DND-41 (cell line): ENCODE measurements at places on chromosomes 6 and 20.

GRCh38 chr6:157438611-157439111, 57.7 kb downstream of the ZDHHC14 start:
- no peak for DNase-seq

DNA sequence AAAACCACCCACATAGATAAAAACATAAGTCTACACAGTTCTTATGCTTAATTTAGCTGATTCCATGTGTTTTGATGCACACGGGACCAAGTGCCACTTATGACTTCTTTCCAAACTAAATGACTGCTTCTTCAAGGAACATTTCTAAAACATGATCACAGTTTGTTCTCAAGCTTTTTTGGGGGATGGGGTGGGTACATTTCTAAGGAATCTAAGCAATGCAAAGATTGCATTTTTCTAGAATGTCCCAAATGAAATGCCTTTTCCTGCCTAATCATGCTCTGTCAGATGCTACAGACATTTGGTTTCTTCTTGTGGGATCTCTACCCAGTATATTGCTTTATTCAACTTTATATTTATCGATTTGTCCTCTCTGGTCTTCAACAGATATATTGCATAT, 496.8 kb upstream of the JAG1 start:
- no peak for DNase-seq

DNA sequence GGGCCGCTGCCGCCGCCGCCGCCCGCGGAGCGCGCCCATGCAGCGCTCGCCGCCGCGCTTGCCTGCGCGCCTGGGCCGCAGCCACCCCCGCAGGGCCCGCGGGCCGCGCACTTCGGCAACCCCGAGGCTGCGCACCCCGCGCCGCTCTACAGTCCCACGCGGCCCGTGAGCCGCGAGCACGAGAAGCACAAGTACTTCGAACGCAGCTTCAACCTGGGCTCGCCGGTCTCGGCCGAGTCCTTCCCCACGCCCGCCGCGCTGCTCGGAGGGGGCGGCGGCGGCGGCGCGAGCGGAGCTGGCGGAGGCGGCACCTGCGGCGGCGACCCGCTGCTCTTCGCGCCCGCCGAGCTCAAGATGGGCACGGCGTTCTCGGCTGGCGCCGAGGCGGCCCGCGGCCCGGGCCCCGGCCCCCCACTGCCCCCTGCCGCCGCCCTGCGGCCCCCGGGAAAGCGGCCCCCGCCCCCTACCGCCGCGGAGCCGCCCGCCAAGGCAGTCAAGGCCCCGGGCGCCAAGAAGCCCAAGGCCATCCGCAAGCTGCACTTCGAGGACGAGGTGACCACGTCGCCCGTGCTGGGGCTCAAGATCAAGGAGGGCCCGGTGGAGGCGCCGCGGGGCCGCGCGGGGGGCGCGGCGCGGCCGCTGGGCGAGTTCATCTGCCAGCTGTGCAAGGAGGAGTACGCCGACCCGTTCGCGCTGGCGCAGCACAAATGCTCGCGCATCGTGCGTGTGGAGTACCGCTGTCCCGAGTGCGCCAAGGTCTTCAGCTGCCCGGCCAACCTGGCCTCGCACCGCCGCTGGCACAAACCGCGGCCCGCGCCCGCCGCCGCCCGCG, 730 bp downstream of the INSM1 start:
- no peak for DNase-seq

GRCh38 chr6:156538875-156539660, 238.1 kb upstream of the ARID1B start:
- no peak for DNase-seq
